ENCODE measurements at places on chromosomes 12 and 14. TPM values are rescaled to one million over a fixed set of nuclear protein-coding genes. Genes with fewer than 3 reads are reported as not detected.

The FZD10 gene
- not detected for total RNA-seq

The RIMBP2 gene
- total RNA-seq, result not detected

The SCFD1 gene
- total RNA-seq, result 38.7 TPM

The MAP3K9 gene
- total RNA-seq, result 2.6 TPM

The HOXC6 gene
- total RNA-seq, result 0.70 TPM

The EID3 gene
- 5.8 TPM for total RNA-seq

The DIO2 gene
- not detected for total RNA-seq

The OR6C76 gene
- not detected for total RNA-seq

The SRRM4 gene
- not detected for total RNA-seq

The ULK1 gene
- 17.6 TPM for total RNA-seq

The PTPRQ gene
- total RNA-seq, result not detected

The INHBC gene
- not detected for total RNA-seq

The CLEC1B gene
- not detected for total RNA-seq

The PTGER2 gene
- 0.92 TPM for total RNA-seq

The SLCO1B1 gene
- total RNA-seq, result not detected

The OR10P1 gene
- total RNA-seq, result not detected

The HOXC4 gene
- total RNA-seq, result 0.10 TPM

The GPR132 gene
- total RNA-seq, result 0.82 TPM

The PCED1B gene
- 1.9 TPM for total RNA-seq

The TMEM233 gene
- 1.9 TPM for total RNA-seq

The ASPG gene
- total RNA-seq, result not detected

The CMA1 gene
- total RNA-seq, result not detected

The VASH1 gene
- 25.1 TPM for total RNA-seq

The POTEM gene
- not detected for total RNA-seq

The KCNK13 gene
- not detected for total RNA-seq

The FAM161B gene
- 4.3 TPM for total RNA-seq

The HOXC12 gene
- total RNA-seq, result not detected

The KRT6C gene
- total RNA-seq, result not detected

The BICDL1 gene
- not detected for total RNA-seq

The KRT78 gene
- total RNA-seq, result not detected

The TMCC3 gene
- 20.5 TPM for total RNA-seq

The NOC4L gene
- total RNA-seq, result 23.2 TPM

The HOXC5 gene
- total RNA-seq, result 0.12 TPM

The CLEC9A gene
- total RNA-seq, result not detected

The IAPP gene
- total RNA-seq, result not detected

The KRT82 gene
- total RNA-seq, result not detected

The NAA25 gene
- total RNA-seq, result 18.5 TPM
